SK-N-SH (cell line): ENCODE measurements at places on chromosomes 6 and 20. TPM values are rescaled to one million over a fixed set of nuclear protein-coding genes. Genes with fewer than 3 reads are reported as not detected.

PHACTR1 gene
- 0.10 and 0.12 TPM in 2 replicates for polyA plus RNA-seq

ZC3H12D gene
- 0.03 and 0.05 TPM in 2 replicates for polyA plus RNA-seq

SLC17A1 gene
- not detected in 2 replicates for polyA plus RNA-seq

TAGAP gene
- polyA plus RNA-seq: not detected in 2 replicates

CD24 gene
- polyA plus RNA-seq: 1.9 and 5.9 TPM in 2 replicates

SSTR4 gene
- not detected in 2 replicates for polyA plus RNA-seq

L3MBTL3 gene
- polyA plus RNA-seq: 12.6 and 13.6 TPM in 2 replicates

VGLL2 gene
- 0.02 TPM in 1 of 2 replicates, not detected in the other for polyA plus RNA-seq

MICA gene
- polyA plus RNA-seq: 28.8 and 32.7 TPM in 2 replicates

HLA-DPA1 gene
- 1.6 and 1.9 TPM in 2 replicates for polyA plus RNA-seq

PTPRA gene
- polyA plus RNA-seq: 47.6 and 55.4 TPM in 2 replicates

SAMD5 gene
- polyA plus RNA-seq: not detected in 2 replicates

WFDC5 gene
- polyA plus RNA-seq: 0.08 and 0.11 TPM in 2 replicates

MTFR2 gene
- polyA plus RNA-seq: 7.4 and 9.2 TPM in 2 replicates

NKX2-2 gene
- not detected in 2 replicates for polyA plus RNA-seq

TMEM239 gene
- polyA plus RNA-seq: 0.02 and 0.10 TPM in 2 replicates

MUCL3 gene
- polyA plus RNA-seq: not detected in 2 replicates

SPACA1 gene
- not detected in 2 replicates for polyA plus RNA-seq

FAM83C gene
- not detected in 2 replicates for polyA plus RNA-seq

PREX1 gene
- 4.2 and 5.3 TPM in 2 replicates for polyA plus RNA-seq

DHX35 gene
- 17.1 and 28.5 TPM in 2 replicates for polyA plus RNA-seq

GNAS gene
- 1,011 and 1,562 TPM in 2 replicates for polyA plus RNA-seq

PPP1R16B gene
- polyA plus RNA-seq: 0.28 and 0.91 TPM in 2 replicates

CLDN20 gene
- polyA plus RNA-seq: 0.07 TPM in 1 of 2 replicates, not detected in the other

KCNK15 gene
- polyA plus RNA-seq: 0.02 and 0.10 TPM in 2 replicates

AIF1 gene
- polyA plus RNA-seq: not detected in 2 replicates

SLC35D3 gene
- polyA plus RNA-seq: 0.05 and 0.16 TPM in 2 replicates

MRAP2 gene
- 0.12 and 0.44 TPM in 2 replicates for polyA plus RNA-seq

ARMH2 gene
- polyA plus RNA-seq: not detected in 2 replicates

DOK5 gene
- 12.3 and 12.4 TPM in 2 replicates for polyA plus RNA-seq

DAAM2 gene
- polyA plus RNA-seq: 0.20 and 0.23 TPM in 2 replicates

BFSP1 gene
- 6.7 and 7.1 TPM in 2 replicates for polyA plus RNA-seq

RPS18 gene
- polyA plus RNA-seq: 12,112 and 13,423 TPM in 2 replicates
